ENCODE measurements at places on chromosomes 5 and 9.

DNA sequence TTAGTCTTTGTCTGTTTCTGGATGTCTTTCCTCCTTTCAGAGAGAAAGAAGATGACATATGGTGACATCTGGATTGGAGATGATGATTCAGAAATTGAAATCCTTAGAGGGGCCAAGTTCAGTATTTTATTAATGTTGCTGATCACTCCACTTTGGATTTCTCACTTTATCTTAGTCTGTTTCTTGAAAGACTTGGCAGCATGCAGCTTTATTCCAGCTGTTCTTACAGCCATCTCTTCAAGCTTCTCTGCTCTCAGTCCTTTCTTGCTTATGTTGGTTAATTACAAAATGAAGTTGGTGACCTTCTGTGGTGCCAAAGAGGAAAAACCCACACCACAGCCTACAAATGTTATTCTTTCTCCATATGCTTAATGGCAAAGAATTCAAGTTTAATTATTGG lies 62.1 kb downstream of the SNCAIP start:
- DNase-seq: no peak

DNA sequence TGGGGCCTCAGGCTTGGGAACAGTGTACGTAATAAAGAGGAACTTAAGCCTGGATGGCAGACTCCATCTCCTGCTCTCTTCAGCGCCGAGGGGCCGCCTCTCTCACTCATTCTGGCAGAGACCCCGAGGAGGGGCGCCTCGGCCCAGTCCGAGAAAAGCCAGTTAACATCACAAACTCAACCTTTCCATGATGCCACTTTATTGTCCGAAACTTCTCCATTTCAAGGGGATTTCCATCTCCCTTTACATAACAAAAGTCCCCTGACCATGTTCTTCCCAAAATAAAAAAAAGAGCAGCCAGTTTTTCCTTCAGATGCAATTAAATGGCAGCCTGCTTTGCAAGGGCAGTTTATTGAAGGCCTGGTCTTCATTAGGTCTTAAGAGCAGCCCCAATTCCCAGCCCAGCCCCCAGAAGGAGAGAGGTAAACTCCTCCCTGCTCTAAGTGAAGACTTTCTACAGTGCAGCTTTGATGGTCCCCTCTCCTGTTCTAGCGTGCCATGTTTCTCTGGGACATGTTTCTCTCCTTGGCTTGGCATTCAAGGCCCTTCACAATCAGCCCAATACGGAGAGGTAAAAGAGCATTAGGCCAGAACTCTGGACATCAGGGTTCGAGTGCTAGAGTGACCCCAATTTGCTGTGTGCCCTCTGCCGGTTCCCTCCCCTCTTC lies 19.5 kb upstream of the RAB14 start:
- DNase-seq: no peak

- DNase-seq: no peak
Measured at GRCh38 chr9:136597141-136597885, 51.5 kb upstream of the NOTCH1 start.

DNA sequence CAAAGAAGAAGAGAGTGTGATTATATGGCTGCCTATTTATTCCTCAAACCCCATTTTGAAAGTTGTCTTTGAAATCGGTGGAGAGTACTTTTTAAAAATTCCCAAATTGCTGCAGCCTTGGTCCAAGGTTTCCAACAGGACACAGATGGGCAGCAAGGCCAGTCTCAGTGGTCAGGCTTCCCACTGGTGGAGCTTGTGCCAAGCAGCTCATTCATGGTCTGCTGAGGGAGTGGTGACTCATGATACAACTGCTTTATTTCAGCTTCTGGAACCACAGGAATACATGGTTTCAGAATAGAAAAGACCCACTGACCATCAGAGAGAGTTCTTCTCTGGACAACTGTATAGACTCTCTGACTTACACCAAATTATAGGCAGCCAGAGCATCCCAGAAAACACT lies 673.1 kb upstream of the KLF4 start:
- no peak for DNase-seq

GRCh38 chr5:159447116-159447515 lies 116.8 kb upstream of the IL12B start:
- no peak for DNase-seq

GRCh38 chr9:79896390-79896980 lies 324.7 kb downstream of the TLE4 start:
- DNase-seq: no peak

- DNase-seq: no peak
Measured at GRCh38 chr9:68505681-68506409, 34.8 kb downstream of the TMEM252 start.

DNA sequence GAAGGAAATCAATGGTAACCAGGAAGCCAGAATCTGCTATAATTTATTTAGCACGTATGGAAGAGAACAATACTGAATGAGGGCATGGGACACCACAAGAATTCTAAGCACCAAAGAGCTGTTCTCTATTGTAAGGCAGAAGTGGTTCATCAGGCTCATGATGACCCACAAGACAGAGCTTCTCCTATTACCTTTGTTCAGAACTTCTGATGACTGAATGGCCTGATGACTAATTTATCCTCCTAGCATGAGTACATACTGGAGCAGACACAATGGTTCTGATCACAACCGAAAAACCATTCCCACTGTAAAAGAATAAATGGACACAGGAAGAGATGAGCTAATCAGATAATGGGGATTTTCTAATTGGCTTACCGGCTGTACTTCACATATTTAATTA lies 329.8 kb upstream of the PDE4D start:
- no peak for DNase-seq

- DNase-seq: no peak
Measured at GRCh38 chr9:79149585-79149984, 422.2 kb upstream of the TLE4 start.

DNA sequence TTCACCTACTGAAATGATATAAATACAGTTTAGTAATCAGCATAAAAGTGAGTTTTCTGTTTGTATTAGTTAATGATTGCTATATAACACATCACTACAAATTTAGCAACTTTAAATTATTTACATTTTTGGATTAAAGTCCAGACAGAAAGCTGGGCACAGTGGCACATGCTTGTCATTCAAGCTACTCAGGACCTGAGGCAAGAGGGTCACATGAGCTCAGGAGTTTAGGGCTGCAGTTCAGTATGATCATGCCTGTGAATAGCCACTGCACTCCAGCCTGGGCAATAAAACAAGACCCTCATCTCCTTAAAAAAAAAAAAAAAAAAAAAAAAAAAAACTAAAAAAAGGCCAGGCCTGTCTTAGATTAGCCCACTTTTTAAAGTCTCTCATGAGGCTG lies 273.6 kb upstream of the CTNND2 start:
- DNase-seq: no peak

DNA sequence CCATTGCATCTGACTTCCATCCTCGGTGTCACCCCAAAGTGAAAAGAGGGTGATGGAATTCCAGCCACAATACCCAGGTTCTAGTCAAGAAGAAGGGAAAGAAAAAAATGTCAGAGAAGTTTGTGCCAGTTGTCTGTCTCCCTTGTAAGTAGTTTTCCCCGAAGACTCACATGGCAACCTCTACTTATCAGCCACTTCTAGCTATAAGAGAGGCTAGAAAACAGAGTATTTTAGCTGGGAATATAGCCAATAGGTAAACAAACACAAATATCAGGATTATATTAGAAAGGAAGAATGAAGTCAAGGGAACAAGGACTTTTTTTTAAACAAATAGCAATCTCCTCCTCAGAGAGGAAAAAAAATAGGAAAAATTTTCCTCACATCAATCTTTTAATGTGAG lies 12.2 kb upstream of the ISL1 start:
- no peak for DNase-seq

- DNase-seq: no peak
Measured at GRCh38 chr5:172869691-172870090, 35.6 kb downstream of the ERGIC1 start.

- DNase-seq: no peak
Measured at GRCh38 chr5:72645064-72645846, 138.0 kb upstream of the ZNF366 start.

- no peak for DNase-seq
Measured at GRCh38 chr5:180797256-180798192, 5.1 kb downstream of the MGAT1 start.

GRCh38 chr5:96175090-96175489 lies 213.4 kb upstream of the ELL2 start:
- peak; percentile 17 for DNase-seq

DNA sequence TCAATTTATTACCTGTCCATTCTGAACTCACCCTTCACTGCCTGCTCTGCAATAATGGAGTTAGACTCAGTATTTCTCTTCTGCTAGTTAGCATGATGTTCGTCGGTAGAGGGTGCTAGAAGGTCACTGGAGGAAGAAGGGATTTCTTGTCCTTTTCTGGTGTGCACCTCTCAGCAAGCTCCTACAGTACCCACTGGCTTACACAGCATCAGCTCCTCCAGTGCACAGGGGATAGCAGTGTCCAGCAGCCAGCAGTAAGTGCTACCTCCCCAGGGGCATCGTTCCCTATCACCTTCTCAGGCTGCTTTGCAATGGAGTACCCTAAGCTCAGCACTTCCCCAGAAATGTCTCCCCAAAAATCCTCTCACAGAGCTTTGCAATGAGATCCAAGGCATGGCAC lies 45.9 kb upstream of the APC start:
- DNase-seq: peak; percentile 29

GRCh38 chr5:4413996-4414395 lies 726.1 kb upstream of the ADAMTS16 start:
- DNase-seq: no peak

GRCh38 chr5:178770621-178771020 lies 40.2 kb upstream of the ZNF354A start:
- DNase-seq: no peak

- DNase-seq: no peak
Measured at GRCh38 chr5:167614294-167615021, 677.0 kb upstream of the WWC1 start.

DNA sequence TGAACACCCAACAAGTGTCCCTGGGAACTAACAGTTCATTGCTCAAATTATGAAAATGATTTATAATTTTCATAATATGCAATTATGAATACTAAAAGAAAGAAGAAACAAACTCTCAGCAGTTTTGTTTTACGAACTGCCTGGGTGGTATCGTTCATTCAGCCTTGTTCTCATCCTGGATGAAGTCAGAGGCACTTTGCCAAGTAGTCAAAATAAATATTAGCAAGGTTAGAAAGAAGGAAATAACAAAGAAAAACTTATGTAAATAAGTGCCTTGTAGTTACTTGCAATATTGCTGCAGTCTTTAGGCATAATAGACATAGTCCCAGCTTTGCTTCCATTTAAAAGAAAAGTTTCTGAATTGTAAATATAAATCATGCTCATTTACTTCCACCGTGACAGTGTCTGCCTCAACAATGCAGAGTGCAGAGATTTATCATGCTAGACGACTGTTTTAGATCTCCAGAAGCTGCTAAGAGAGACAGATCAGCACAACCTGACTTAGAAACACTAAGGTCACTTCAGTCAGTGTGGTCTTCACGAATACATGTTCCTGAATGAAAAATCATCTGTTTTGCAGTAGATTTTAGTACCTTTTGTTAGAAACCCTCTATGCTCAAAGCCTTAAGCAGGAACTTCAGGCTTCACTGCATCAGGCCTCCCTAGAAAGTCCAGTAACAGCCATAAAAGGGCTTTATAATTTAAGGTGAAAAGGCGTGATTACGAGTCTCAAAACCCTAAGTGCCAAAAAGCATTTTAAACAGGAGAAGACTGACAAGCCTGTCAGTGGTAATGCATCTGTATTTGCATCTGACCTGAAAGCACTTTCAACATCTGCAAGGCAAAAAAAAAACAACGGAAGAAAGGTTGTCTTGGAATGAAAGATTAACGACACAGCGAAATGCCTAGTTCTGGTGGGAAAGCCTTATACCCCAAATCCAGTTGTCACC lies 92.1 kb downstream of the TMEM167A start:
- DNase-seq: no peak

GRCh38 chr5:73619606-73620333 lies 6.2 kb upstream of the ARHGEF28 start:
- DNase-seq: no peak

- DNase-seq: no peak
Measured at GRCh38 chr9:107005201-107005600, 142.2 kb downstream of the ZNF462 start.

DNA sequence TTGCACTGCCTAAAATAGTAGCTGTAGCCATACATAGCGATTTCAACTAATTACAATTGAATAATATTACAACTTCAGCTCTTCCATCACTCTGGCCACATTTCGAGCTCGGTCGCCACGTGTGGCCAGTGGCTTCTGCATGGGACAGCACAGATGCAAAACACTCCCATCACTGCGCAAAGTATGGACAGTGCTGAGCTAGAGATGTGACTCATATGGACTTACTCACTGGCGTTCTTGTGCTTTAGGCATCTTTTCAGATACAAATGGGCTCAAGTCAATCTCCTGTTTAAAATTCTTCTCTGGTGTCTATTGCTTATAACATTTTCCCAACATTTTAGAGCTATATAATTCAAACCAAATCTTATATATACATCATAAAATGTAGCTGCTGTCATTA lies 222.7 kb downstream of the ELAVL2 start:
- no peak for DNase-seq

- DNase-seq: no peak
Measured at GRCh38 chr5:67639976-67640375, 443.4 kb upstream of the CD180 start.

GRCh38 chr9:33186457-33187168 lies 19.5 kb upstream of the B4GALT1 start:
- DNase-seq: no peak

GRCh38 chr9:3868012-3868411 lies 342.2 kb upstream of the RFX3 start:
- no peak for DNase-seq

DNA sequence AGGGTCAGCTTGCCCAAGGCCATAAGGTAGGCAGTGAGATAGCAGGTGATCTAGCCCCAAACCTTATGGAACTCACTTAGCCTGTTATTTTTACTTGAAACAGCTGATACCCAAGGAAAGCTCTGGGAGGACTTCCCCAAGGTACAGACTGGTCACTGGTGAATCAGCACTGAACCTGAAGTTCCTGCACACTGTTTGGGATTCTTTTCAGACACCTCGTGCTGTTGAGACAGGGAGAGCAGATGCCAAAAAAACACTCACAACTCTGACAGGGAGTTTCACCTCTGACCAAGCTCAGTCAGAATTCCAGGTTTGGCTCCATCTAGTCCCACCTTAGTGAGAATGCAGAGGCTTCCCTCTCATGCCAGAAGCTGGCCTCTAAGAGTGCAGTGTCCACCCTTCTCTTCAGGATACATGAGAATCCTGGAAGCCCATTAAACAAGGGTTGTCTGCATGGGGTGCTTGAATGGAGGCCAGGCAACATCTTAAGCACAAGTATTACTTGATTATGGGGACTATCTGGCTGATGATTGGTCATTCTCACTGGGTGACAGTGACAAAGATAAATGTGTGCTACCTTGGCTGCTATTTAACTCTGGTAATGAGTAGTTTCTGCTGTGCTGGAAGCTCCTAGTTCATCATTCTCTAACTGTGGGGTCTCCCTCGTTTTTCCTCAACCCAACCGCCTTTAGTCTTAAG lies 122.8 kb upstream of the SLIT3 start:
- no peak for DNase-seq

DNA sequence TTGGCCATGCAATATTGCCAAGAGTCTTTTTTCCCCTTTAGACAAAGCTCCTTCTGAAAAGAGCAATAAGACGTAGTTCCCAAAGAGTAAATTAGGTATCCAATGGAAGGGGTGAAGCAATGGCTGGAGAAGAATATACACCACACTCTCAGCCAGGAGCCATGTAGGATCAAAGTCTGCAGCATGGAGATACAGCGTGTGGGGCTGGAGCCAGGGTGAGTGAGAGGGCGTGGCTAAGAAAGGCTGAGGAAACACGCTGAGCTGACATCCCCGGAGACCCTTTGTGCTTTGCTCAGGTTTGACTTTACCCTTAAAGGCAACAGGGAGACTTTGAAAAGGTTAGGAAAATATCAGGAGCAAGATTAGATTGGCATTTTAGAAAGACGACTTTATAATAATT lies 87.1 kb upstream of the ELL2 start:
- DNase-seq: no peak

Measured in NCI-H460 (cell line).